ENCODE measurements at places on chromosomes 16 and 17.

DNA sequence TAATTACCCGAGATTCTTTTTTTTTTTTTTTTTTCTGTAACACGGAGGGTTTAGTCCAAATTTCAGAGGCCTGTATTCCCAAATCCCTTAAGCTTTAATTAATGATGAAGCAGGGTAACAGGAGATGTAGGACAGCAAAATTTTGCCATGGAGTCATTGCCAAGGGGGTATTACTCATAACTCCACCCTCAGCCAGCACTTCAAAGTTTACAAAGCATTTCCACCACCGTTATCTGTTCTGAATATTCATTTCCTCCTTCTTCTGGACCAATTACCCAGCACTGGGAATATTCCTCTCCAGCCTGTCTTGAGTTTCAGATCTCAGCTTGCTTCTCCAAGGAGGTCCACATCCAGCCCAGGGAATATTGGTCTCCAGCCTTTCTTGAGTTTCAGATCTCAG, 747.5 kb upstream of the EEF2KMT start:
- DNase-seq = no peak

- DNase-seq = no peak
Observed at GRCh38 chr16:49593424-49594040, 219.9 kb downstream of the C16orf78 start.

- DNase-seq = no peak
Observed at GRCh38 chr16:83609178-83609577, 198.6 kb upstream of the HSBP1 start.

- no peak for DNase-seq
Observed at GRCh38 chr16:82586130-82586529, 40.6 kb upstream of the CDH13 start.

- no peak for DNase-seq
Observed at GRCh38 chr16:17448640-17449638, 21.8 kb downstream of the XYLT1 start.

- no peak for DNase-seq
Observed at GRCh38 chr16:24713379-24713778, 16.1 kb upstream of the TNRC6A start.

- DNase-seq = no peak
Observed at GRCh38 chr17:27446569-27447301, 9.5 kb upstream of the KSR1 start.

- no peak for DNase-seq
Observed at GRCh38 chr16:88869673-88869980, 3.2 kb upstream of the PABPN1L start.

GRCh38 chr17:40363111-40363827, 1.3 kb downstream of the GJD3 start:
- DNase-seq = peak; percentile 41

GRCh38 chr16:29649588-29650494, 13.2 kb upstream of the SPN start:
- DNase-seq = no peak

DNA sequence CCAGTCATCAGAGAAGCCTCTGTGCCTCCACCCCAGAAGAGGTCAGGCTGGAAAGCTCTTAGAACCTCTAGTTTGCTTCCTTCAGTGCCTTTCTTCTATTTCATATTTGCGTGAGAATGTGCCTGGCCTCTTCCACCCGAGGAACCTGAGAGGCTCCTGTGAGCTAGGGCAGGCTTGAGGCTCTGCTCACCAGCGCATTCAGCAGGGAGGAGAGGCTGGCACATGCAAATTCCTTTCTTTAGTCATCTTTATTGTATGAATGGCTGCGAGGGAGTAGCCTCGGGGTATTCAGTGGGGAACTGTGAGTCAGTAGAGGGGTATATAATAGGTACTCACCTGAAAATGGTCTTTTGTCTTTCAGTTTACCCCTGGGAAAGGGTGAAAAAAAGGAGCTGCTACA, 268.3 kb downstream of the ABCC12 start:
- DNase-seq = peak; percentile 43

- DNase-seq = no peak
Observed at GRCh38 chr17:61150686-61151299, 248.8 kb upstream of the TBX2 start.

GRCh38 chr17:81067391-81067811, 32.5 kb downstream of the BAIAP2 start:
- DNase-seq = no peak

GRCh38 chr17:48543107-48543853, 1.6 kb downstream of the HOXB2 start:
- DNase-seq = peak; percentile 48

- DNase-seq = no peak
Observed at GRCh38 chr16:84059946-84060901, 17.6 kb upstream of the SLC38A8 start.

GRCh38 chr16:66026211-66026610, 340.3 kb upstream of the CDH5 start:
- peak; percentile 35 for DNase-seq

GRCh38 chr16:2183671-2184070, 12.7 kb downstream of the CASKIN1 start:
- no peak for DNase-seq

GRCh38 chr16:46828292-46828691, 2.7 kb downstream of the C16orf87 start:
- no peak for DNase-seq

DNA sequence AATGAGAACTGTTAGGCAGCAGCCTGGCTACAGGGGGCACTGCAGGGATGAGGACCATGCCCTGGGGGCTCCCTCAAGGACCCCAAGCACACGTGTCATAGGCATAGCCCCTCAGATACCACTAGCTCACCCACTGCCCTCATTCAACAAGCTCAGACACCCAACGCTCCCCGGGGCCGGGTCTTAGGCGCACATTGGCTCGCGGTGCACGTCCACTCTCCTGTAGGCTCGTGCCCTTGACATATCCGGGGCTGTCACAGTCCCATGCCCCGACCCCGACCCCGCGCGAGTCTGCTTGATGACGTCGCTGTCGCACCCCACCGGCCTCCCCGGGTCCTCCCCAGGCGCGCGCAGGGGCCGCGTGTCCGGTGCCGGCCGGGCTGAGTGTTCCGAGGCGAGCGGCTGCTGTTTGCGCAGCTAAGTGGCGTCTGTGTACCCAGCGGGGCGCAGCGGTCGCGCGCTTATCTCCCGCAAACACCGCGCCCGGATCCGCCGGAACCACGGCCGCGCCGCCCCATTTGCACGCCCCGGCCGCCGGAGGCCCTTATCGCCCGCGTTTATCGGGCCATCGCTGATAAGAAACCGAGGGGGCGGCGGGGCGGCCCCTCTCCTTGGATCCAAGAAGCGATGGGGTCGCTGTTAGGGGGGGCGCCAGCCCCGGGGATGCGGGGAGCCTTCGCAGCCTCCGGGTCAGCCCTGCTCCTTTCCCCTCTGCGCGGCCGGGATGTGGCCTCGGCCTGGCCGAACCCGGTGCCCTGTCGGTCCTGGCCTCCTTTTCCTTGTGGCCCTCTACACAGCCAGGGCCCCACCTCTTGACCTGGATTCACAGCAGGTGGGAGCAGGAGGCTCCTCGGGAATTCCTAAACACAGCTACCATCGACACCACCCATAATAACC, 20.7 kb upstream of the NAGS start:
- DNase-seq = peak; percentile 16

DNA sequence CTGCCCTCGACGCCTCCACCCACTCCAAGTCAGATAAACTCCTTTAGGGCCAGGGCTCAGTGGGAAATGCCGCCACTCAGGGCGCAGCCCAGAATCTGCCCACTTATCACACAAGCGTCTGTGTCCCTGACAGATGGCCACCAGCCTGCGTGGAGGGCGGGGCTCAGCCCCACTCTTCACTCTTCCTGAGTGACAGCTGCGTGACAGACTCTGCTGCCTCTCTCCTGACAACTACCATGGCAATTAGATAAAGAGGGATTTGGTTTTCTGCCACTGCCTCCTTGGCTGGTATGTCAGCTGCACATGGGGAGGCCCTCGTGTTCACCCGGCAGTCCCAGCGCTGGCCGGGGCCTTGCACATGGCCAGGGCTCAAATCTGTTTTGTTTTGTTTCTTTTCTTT, 96.2 kb downstream of the RTN4RL1 start:
- DNase-seq = no peak

DNA sequence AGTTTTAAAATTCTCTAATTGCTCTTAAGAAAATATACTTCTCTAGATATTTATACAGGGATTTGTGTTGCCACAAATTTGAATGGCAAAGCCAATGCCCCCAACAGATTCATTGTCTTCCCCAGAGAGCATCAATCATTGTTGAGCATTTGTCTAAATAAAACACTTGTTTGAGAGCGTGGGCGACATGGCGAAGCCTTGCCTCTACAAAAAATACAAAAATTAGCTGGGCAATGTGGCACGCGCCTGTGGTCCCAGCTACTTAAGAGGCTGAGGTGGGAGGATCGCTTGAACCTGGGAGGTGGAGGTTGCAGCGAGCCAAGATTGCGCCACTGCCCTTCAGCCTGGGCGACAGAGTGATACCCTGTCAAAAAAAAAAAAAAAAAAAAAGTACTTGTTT, 13.4 kb upstream of the SRSF1 start:
- DNase-seq = peak; percentile 54

DNA sequence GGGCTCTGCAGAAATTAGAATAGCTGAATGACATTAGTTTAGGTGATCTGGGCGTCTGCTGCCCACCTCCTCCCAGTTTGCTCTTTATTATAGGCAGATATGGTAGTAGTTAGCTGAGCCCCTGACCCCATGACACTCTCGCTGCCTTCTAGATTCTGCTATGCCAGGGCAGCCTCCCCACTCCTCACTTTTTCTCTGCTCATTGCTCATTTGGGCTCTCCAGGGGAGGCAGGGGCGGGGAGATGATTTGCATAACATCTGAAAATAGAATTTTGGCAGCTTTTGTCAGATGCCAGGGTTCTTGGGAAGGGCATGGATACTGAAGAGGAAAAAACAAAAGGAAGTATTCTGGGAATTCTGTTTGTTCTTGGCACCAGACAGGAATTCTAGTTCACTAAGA, 78.0 kb upstream of the GAS7 start:
- DNase-seq = no peak

DNA sequence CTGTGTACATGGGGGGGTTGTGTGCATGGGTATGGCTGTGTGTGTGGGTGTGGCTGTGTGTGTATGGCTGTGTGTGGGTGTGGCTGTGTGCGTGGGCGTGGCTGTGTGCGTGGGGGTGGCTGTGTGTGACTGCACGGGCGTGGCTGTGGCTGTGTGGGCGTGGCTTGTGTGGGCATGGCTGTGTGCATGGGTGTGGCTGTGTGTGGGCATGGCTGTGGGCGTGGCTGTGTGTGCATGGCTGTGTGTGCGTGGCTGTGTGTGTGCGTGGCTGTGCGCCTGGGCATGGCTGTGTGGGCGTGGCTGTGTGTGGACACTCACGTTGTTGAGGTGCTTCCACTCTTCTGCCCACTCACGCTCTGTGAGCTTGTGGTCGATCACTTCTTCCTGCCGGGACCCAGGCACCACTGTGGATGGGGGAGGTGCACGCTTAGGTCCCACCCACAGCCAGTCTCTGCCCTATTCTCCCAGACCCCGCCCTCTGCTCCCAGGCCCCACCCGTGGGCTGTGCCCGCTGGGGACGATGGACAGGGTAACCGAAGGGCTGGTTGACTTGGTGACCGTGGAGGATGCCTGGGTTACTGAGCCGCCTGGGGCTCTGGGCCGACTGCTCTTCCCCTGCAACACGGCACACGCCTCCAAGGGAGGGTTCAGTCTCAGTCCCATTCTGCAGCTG, 16.0 kb upstream of the PABPN1L start:
- DNase-seq = no peak

DNA sequence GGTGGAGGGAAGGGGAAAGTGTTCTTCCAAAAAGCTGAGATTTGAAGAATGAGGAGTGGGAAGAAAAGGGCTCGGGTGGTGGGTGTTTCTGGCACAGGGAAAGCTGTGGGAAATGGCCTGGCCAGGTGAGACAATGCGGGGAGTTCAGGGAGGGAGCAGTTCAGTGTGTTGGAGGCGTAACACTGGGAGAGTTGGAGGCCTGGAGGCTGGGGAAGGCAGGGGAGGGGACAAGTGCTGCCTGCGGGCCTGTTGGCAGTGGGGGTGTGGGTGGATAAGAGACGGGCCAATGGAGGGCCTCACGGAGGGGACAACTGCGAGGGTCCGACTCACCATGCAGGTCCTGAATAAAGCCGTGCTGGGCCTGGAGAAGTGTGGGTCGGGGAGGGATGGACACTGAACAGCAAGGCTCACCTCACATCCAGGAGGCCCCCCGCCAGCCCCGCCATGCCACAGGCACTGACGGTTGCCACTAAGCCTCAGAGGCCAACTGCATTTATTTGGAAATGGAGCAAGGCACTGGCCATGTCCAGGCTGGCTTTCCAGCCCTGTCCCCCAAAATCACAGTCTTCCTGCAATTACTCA, 17.8 kb upstream of the KRT19 start:
- DNase-seq = no peak

DNA sequence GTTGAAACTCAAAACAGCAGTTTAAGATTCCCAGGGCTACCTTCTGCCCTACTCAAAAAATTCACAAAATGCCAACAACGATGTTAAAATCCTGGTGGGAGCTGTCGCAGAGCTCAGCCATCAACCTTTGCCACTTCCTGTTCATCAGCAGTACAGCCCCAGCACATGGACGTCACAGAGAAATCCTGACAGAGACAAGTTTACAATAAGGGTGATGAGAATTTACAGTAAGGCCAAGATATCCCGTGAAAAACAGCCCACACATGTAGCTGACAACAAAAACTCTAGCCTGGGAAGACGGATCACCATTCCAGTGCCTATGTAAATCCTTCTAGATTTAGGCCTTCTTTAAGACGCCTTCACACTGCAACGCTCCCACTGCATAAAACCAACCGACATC, 18.8 kb downstream of the USP22 start:
- DNase-seq = no peak

DNA sequence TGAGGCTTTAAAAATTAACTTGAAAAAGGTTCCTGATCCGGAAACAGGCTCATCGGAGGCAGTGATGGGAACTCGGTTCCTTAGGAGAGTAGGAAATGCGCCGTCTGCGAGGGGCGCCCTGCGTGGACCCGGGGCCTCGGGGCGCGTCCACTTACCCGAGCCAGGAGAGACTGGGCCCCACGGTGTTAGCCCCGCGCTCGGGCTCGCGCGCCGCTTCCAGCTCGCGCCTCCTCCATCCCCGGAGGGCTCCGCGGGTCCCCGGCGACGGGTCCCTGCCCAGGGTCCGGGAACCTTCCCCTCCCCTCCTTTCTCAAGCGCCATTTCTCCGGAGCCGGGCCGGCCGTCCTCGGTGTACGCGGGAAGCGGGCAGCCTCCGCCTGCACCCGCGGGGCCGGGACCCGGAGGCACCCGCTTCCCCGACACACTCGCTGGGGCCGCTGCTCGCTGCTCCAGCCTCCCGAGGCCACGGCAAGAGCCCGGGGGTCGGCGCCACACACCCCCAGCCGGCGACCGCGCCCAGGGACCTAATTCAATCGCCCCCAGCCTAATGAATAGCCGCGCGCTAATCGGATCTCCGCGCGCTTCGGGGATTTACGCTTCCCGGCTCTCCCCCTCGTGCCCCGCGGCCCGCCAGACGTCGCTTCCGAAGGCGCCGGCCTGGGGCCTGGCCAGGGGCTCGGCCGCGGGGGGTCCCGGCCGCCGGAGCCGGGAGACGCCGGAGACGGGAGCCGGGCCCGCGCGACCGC, 2.2 kb upstream of the BAHCC1 start:
- DNase-seq = no peak

GRCh38 chr16:30659507-30660423, 1.5 kb downstream of the FBRS start:
- no peak for DNase-seq

- DNase-seq = no peak
Observed at GRCh38 chr17:32161506-32162365, 19.4 kb downstream of the RHOT1 start.

Measured in NCI-H345 (cell line).